Fibroblast of skin of right quadriceps (primary cell): ENCODE measurements at places on chromosomes 4 and X.

DNA sequence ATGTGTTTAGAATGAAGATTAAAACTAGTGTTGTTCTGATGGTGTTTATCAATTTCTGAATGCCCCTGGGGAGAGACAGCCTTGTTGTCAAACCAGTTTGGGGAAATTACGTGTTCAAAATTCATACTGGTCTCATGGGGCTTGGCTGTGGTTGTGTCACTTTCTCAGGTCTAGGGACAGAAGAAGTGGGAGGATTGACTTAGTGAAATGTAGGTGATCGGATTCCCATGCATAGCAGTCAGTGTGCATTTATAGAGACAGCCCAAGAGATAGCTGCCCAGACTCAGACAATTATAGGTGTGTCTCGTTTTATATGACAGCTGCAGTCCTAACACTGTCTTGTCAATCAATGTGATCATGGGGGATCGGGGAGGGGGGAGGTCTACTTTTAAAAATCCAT lies 94.4 kb upstream of the CLCN4 start:
- no peak for DNase-seq

DNA sequence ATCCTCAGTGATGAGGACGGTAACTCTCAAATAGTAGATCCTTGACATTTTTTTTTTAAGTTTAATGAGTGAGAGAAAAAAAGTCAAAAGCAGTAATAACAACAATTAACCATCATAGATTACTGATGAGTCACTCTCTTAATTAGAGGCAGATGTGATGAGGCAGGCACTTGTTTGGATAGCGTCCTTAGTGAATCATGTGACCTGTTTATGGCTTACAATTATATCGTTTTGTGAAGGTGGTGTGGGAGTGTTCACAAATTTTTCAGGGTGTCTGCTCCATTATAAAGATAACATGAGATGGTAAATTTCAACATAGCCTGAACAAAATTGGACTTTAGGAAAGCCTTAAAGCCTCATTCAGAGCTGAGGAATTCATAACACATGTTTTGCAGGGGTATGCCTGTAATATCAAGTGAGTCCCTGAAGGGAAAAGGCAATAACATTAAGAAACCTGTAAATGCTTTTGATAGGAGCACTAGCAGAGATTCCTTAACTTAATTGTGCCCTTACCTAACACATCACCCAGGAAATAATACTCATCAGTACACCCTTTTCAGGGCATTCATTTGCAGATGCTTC lies 51.9 kb upstream of the XIAP start:
- DNase-seq = peak; percentile 82

DNA sequence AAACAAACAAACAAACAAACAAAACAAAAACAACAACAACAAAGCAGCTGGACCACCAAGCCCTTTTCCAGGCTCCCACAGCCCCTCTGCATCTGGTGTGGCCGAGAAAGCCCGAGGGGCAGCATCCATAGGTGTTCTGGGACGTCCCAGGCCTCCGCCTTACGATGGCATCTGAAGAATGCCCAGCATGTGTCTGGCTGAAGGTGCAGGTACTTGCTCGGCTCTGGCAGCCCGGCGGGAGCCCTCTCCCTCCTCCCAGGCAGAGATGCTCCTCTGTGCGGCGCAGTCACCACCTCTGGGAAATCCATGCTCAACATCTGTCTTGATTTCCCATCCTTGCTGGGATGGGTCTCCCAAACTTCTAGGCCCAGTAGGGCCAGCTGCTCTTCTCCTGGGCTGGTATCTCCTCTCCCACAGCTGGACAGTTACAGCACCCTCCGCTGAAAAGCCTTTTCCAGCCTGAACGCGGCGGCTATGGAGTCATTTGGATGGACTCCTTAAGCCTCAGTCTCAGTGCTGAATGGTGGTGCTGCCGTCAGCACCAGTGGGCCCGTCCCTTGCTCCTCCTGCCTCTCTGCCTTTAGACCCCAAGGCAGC lies 4.3 kb downstream of the PSAPL1 start:
- no peak for DNase-seq

- DNase-seq = peak; percentile 51
Measured at GRCh38 chr4:105050896-105051295, 95.8 kb upstream of the TET2 start.

- peak; percentile 40 for DNase-seq
Measured at GRCh38 chr4:46844325-46844917, 64.6 kb downstream of the COX7B2 start.

DNA sequence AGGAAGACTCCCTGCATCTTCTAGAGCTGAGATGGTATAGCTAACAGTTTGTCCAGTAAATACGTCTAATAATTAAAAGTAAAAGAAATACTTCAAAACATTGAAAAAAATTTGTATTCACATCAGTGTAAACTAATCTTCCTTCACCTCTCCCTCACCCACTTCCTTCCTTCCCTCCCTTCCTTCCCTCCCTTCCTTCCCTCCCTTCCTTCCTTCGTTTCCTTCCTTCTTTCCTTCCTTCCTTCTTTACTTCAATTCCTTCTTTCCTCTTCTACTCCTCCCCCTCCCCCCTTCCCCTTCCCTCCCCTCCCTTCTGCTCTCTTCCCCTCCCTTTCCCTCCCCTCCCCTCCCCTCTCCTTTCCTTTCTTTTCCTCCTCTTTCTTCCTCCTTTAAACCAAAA lies 103.7 kb downstream of the POU4F2 start:
- no peak for DNase-seq

GRCh38 chrX:85215946-85216345 lies 27.6 kb downstream of the SATL1 start:
- no peak for DNase-seq

DNA sequence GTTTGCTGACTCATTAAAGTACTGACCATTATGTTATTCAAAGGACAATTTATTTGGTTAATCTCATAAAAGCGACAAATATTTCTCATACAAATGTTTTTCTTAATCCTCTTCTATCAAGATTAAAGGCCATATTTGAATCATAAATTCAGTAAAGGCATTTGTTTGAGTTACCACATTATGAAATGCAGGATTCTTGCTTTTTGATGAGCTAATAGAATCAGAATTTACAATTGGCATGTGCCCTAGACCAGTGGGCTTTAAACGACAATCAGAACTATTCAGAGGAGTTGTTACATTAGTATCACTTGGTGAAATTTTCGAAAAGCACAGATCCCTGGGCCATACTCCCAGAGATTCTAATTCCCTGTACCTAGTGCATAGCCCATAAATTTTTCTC lies 55.3 kb downstream of the KLHL4 start:
- peak; percentile 0 for DNase-seq

GRCh38 chr4:73619346-73619745 lies 890 bp downstream of the RASSF6 start:
- no peak for DNase-seq

DNA sequence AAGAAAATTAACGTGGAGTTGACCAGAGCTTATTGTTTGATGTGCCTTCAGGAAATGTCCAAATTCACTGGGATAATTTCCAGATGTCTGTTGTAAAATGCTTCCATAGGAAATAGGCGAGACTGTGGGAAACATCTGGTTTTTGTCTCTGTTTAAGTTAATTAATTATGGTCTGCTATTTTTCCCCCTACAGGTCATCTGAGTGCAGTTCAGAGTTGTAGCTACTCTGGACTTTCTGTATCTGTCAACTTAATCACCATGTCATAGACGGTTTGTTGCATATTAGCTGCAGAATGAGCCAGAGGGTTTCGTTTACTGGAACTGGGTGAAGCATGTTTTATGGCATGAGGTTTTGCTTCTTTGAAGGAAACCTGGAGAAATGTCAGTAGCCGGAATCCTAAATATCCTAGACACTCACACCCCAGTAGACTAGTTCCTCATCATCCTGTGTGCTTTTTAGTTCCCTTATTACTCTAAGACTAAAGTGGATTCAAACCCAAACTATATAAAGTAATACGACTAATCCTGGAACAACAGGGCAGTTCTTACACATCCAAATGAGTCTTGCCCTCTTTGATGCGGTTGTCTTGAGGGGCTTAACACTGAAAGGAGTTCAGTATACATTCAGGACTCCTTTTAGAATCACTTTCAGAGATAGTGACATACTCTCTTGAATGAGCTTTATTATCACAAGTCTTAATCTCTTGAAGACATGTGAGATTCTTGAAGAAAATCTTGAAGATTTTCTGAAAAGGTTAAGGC lies 62.5 kb downstream of the PPEF1 start:
- DNase-seq = no peak

- peak; percentile 80 for DNase-seq
Measured at GRCh38 chr4:84870398-84871163, 95.9 kb downstream of the WDFY3 start.

GRCh38 chrX:6821730-6822129 lies 286.8 kb upstream of the VCX3A start:
- DNase-seq = no peak

GRCh38 chr4:91373546-91373945 lies 930.2 kb upstream of the GRID2 start:
- no peak for DNase-seq

- peak; percentile 75 for DNase-seq
Measured at GRCh38 chr4:188408244-188409030, 269.2 kb downstream of the TRIML1 start.

- DNase-seq = no peak
Measured at GRCh38 chrX:111164728-111165127, 68.7 kb downstream of the PAK3 start.

- peak; percentile 58 for DNase-seq
Measured at GRCh38 chr4:52234561-52235440, 183.7 kb downstream of the SPATA18 start.

- DNase-seq = no peak
Measured at GRCh38 chr4:10530137-10530786, 73.0 kb upstream of the ZNF518B start.

GRCh38 chrX:66625525-66625924 lies 13.4 kb downstream of the EDA2R start:
- DNase-seq = no peak

GRCh38 chr4:15756361-15756861 lies 21.7 kb upstream of the CD38 start:
- DNase-seq = peak; percentile 50

GRCh38 chr4:182418054-182418734 lies 175.0 kb downstream of the TENM3 start:
- DNase-seq = no peak

DNA sequence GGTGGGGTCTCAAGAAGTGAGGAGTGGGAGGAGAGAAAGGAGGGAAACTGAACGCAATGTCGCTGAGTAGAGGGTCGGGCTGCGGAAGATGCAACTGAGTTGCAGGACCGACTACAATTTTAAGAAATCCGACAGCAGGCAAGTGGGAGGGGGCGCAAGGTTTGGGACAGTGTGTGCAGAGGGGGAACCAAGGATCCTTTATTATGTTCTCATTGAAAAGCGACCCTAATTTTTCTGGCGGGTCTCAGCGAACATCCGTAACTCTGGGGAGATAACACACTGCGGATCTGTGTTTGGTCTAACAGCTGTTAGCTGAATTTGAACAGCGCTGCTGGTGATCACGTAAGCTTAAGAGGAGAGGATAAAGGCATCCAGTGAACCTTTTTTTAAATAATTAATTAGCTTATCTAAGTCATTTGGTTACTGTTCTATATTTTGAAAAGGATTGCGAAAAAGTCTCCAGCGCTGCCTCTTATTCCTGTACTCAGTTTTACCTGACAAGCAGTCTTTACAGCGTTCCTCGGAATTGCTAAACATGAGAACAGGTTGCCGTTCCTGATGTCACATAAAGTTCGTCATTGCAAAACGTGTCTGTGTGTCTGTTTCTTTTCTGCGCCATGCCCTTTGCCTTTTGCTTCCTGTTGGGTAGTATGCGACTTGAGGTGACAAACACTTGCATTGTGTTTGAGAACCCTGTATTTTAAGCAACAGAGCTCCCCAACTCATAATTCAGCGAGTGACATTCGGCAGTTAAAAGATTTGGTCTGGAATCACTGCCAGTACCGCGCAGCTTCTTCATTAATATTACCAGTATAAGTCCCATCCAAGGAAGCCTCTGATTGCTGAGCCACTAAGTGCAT lies 1.3 kb downstream of the HTR2C start:
- no peak for DNase-seq

DNA sequence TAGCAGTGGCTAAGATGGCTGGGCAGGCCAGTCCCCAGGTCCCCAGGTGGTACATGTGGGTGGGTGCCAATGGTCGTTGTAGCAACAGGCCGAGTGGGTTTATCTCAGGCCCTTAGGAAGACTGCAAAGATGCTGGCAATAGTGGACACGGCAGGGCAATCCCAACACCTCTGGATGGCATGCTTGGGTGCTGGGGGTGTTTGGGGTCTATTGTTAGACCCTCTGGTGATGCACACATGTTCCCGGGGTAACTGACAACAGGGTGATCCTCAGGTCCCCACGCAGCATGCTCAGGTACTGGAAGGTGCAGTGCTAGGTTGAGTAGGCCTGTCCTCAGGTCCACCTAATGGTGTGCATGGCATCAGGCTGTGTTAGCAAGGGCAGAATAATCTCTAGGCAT lies 267.5 kb downstream of the ANKRD50 start:
- no peak for DNase-seq

DNA sequence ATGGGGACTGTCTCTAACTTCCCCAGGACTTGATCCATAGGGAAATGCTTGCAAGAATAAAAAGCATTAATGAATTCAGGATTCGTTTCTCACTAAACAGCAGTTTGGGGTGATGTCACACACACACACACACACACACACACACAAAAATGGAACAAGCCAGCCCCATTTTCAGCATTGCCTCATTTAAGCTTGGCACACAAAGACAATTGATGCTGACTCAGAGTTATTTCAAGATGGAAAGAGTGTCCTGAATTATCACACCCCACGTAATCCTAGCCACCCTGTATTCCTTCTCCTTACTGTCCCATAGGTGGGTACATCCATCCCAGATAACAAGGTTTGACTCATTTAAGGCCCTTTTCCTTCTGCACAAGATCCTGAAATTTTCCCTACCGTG lies 345.1 kb upstream of the HS3ST1 start:
- DNase-seq = no peak

DNA sequence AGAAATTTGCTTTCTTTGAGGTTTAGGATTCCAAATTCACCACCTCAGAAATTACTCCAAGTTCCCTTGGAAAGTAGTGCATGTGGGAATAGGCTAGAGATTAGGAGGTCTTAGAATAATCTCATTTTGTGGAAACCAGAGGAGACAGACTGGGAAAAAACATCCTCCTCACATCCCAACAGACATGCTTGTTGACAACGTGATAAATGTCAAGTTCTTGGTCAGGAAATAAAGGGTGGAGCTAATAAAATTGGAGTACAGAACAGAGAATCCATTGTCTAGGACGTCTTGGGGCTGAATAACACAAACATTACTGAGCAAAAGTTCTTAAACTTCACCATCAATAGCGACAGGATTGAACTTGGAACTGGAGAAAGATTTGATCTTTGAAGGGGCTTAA lies 233.4 kb downstream of the PABPC4L start:
- DNase-seq = no peak

DNA sequence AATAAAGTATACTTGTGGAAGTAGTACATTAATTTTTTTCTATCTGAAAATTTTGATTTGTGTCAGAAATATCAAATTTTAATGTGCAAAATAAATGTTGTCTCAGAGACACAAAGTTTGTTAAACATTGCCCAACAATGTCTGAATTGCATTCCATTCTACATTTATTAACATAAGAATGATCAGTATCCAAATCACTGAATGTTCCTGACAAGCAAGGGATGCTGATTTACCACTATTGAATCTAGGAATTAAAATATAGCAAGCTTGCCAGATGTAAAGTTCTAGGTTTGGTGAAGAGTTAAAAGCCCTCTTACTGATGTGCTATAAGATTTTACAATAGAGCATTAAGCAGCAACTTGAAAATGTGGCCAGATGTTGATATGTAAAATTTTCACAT lies 489.2 kb upstream of the CTSO start:
- DNase-seq = peak; percentile 40

- DNase-seq = no peak
Measured at GRCh38 chr4:90727938-90728337, 600.7 kb downstream of the CCSER1 start.
